ENCODE measurements at places on chromosomes 16 and 17.

GRCh38 chr17:6097005-6097279, 26.8 kb downstream of the WSCD1 start:
- DNase-seq: no peak

DNA sequence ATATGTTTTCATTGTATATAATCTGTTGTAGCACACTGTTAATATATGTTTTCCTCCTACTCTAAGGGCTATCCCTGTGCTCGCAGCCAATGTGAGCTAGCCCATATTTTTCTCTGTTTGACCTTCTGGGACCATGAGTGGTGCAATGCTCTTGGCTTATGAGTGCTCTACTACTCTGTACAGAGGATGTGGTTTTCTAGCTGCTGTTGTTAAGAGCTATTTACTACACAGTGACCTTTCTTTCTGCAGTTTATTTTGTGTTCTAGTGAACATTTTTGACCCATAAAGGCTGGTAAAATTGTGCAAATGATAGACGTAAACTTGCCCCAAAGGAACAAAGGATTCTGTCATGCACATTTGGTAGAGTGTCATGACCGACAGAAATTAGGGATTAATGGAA, 84.1 kb upstream of the CPHXL start:
- no peak for DNase-seq

DNA sequence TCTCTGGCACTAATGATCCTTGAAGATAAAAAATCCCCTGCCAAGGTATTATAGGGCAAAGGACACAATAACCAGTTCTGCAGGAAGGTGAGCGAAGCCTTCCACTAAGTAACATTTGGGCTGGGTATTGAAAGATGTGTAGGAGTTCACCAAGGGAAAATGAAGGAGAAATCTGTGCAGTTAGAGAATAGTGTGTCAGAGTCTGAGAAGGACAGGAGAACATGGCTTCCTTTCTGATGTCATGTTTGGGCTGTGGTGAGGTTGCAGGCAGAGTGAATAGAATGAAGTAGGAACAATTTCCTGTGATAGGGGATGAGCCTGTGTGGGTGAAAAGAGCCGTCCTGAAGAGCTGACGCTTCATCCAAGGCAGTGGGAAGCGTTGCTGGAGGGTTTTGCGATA, 24.1 kb upstream of the CIITA start:
- DNase-seq: no peak

- DNase-seq: no peak
Observed at GRCh38 chr17:34347063-34347462, 9.2 kb upstream of the CCL13 start.

- DNase-seq: no peak
Observed at GRCh38 chr17:75571197-75571884, 16.3 kb upstream of the MYO15B start.

- no peak for DNase-seq
Observed at GRCh38 chr16:68387301-68387700, 61.0 kb downstream of the SMPD3 start.

DNA sequence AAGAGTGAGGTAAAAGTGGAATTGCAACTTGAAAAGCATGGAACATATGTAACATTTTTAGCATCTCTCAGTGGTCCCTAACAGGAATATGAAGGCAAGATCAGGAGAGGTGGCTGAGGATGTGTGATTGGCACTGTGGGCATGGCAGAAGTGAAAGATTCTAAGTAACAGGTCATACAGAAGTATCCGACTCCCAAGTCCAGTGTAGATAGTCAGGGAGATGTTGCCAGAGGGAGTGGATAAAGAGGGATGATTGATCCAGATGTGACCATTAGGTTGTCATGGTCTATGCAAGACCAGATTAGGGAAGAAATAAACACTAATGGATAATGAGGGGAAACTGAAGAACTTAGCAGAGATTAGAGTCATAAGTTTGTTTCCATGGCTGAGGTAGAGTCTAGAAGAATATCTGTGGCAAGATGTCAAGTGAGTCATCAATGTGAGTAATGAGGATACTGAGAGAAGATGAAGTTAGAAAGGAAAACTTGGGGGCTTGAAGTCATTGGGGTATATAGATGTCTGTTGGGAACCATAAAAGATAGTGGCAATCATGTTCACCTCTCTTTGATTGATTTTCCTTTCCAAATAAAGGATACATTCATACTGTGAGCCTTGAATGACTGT, 23.9 kb upstream of the CAPNS2 start:
- no peak for DNase-seq

GRCh38 chr16:86457501-86458148, 52.7 kb upstream of the FOXF1 start:
- DNase-seq: no peak

DNA sequence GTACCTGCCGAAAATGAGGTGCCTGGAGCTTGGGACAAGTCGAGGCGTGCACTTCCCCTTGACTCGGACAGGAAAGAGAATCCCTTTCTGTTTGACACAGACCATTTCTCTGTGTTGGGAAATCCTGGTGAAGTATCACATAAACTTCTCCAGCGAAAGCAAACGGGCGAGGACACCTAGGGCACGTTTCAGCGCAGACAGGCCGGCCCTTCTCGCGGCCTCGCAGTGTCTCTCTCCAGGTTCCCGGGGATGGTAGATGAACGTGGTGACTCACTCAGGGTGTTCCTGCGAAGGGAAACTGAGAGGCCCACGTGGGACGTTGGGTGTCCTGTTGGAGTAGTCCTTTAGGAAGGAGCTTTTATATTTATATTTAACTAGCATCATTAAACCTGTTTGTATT, 36.3 kb upstream of the ZNF750 start:
- DNase-seq: no peak

DNA sequence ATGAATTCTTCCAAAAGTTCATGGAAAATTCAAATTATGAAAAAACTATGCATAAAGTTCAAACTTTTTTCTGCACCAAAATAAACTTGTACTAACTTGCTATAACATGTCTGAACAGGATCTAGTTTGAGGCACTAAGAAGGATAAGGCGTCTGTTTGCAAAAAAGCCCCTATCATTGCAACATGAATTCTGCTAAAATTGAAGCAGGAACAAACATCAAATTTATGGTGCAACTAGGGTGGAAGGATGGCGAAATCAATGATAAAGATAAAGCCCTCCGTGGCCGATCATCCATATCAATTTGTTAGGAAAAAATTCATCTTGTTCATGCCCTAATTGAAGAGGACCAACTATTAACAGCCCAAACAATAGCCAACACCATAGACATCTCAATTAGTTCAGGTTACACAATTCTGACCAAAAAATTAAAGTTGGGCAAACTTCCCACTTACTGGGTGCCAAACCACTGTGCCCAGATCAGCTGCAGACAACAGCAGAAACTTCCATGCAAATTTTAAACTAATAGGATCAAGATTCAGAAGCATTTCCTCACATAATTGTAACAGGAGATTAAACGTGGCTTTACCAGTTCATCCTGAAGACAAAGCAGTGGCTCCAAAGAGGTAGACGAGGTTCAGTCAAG, 12.9 kb downstream of the IL21R start:
- no peak for DNase-seq

DNA sequence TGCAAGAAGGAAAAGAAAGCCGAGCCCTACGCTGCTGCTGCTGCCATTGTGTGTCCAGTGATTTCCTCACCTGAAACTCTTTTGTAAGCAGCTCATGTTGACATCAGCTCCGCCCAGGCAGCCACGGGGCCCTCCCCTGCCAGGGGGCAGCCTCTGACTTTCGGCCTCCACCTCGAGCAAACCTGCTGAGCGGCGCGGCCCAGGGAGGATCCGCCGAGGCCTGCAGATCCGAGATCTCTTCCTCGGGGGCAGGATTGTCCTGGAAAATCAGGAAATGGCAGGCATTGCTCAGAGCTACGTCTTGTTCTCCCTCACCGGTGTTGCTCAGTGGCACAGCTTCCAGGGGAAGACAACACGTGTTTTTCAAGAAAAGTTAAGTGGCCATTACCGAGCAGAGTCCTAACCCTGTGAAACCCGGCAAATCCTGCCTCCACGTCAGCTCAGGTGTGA, 35.6 kb upstream of the ZNF750 start:
- no peak for DNase-seq

GRCh38 chr17:65197201-65197600, 60.0 kb downstream of the RGS9 start:
- DNase-seq: no peak

DNA sequence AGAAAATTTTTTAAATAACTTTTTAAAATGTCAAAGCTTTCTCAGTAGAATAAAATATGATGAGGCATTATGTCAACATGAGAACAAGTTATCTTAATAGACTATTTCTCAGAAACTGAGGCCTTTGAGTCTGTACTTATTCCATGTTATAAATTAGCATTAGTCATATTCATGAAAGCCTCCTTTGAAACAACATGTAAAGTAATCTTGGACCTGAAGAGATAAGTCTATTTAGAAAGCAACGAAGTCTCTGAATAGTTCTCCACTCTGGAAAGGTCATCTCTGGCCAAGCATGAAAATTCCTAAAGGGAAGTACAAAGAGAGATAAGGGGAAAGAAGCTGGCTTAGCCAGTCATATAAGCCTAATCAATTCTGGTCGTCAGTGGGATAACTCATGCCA, 150.8 kb downstream of the CYB561 start:
- DNase-seq: no peak

GRCh38 chr17:65035191-65035590, 21.3 kb downstream of the GNA13 start:
- DNase-seq: no peak

GRCh38 chr16:57316390-57317017, 32.0 kb upstream of the PLLP start:
- DNase-seq: no peak

DNA sequence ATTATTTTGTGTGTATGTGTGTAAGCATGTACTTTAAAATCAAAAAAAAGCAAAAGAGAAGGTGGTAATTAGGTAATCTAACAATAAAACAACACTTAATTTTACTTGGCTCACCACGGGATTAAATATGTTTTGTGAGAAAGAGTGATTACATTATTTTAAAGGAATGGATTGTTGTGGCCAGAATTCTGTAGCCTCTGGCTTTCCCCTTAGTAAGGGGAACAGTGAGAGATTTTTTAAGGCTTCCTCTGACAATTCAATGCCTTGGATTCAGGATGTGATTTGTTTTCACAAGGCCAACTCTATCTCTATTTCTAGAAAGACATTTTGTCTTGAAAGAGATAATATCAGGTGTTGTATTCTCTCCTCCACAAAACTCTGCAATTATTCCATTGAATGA, 560.3 kb upstream of the CDH8 start:
- no peak for DNase-seq

- no peak for DNase-seq
Observed at GRCh38 chr17:75077072-75077495, 10.7 kb upstream of the SLC16A5 start.

GRCh38 chr17:36850790-36851189, 86.5 kb upstream of the LHX1 start:
- no peak for DNase-seq

GRCh38 chr17:50123649-50124349, 6.2 kb downstream of the SAMD14 start:
- no peak for DNase-seq

DNA sequence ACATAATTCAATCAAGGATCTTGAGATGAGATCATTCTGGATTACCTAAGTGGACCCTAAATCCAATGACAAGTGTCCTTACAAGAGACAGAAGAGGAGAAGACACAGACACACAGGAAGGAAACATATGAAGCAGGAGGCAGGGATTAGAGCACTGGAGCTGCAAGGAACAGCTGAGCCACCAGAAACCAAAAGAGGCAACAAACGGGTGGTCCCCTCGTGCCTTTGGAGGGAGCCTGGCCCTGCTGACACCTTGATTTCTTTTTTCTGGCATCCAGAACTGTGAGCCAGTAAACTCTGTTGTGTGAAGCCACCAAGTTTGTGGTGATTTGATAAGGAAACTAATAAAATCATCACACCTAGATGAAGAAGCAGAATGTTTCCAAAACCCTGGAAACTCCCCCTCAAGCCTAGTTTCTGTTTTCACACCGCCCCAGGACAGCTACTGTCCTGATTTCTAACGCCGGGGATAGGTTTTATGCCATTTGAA, 115.2 kb downstream of the PITPNC1 start:
- DNase-seq: no peak

DNA sequence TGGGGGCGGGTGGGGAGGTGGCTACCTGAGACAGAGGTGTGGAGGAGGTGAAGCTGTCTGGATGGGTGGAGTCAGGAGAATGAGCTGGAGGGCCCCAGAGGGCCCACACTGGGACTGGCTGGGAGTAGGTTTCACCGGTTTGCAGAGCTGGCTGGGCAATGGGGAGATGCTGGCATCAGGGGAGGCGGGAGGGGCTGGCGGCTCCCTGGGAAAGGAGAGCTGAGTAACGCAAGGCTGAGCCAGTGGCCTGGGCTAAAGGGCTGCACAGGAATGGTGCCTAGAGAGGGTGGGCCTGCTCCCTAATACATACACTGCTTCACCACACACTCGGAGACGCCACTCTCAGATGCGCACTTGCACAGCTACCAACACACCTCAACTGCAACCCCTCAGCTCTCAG, 12.4 kb downstream of the P3H4 start:
- no peak for DNase-seq

- DNase-seq: no peak
Observed at GRCh38 chr17:41971721-41972523, 5.3 kb downstream of the CNP start.

- DNase-seq: no peak
Observed at GRCh38 chr17:83012868-83013778, 66.3 kb upstream of the METRNL start.

DNA sequence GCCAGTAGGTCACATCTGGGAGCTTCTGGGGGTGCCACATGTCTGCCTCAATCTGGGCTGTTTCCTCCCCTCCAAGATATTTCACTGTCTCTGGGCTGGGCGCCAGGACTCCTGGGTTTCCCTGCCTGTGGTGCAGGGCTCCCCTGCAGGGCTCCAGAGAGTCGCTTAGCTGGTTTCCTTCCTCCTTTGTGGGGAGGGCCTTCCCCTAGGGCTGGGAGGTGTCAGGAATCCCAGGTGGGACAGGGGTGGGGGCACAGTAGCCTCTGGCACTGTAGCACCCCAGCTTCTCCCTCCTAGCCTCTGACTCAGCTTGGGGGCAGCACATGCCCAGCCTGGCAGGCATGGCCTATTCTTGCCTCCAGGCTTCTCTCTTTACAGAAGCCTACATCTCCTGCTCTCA, 2.6 kb downstream of the RARA start:
- peak; percentile 22 for DNase-seq

GRCh38 chr16:81566086-81567007, 121.7 kb downstream of the CMIP start:
- no peak for DNase-seq

- DNase-seq: no peak
Observed at GRCh38 chr16:2180962-2181923, 15.2 kb downstream of the CASKIN1 start.

All from CD8-positive, alpha-beta memory T cell (primary cell).